ENCODE measurements at places on chromosomes 12 and 14.

DNA sequence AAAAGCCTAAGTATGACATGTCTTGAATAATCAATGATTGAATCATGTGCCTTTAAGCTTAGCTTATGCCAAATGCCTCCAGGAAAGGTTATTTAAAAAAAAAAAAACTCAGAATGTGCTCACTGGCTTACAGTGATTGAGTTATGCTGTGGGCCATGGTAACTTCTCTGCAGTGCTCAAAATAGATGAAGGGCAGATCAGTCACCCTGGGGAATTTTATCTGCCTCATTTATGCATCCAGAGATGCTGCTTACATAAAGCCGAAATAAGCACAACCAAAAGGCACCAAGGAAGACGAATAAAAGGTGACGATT lies 118.7 kb upstream of the MDM1 start:
- DNase-seq, result no peak

GRCh38 chr12:527241-527640 lies 67.5 kb downstream of the B4GALNT3 start:
- DNase-seq, result no peak

- no peak for DNase-seq
Measured at GRCh38 chr14:77044783-77045237, 16.3 kb upstream of the IRF2BPL start.

DNA sequence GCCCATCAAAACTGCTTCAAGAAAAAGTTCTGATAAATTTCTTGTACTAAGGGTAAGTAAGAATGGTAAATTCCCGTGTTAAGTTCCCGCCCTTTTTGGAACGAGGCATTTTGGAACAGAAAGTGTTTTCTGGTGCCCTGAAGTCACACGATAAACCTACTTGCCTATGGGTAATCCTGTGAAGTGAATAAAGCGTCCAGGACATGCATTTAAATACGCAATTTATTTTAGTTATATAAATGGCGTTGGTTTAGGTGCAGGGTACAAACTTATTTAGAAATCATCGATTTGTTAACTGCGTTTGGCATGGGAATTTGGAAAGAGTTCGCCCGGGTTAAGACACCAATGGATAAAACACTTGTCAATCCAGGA lies 715 bp upstream of the RAP1B start:
- peak; percentile 46 for DNase-seq

DNA sequence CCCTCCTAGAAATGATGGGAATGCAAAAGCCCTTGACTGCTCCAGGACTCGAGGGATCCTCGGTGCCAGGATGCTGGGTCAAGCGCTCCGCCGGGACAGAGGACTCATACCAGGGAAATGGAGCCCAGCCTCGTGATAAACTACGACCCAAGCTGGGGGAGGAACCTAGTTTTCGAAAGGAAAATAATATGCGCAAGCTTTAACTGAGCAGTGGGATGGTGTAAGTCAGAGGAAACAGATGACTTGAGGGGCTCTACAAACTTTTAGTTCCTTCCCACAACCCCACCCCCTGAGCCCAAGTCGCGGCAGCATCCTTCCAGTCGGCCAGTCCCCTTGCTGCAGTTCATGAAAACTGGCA lies 654 bp upstream of the SUPT16H start:
- no peak for DNase-seq
